ENCODE measurements at places on chromosomes 2 and 18.
A peak's percentile ranks its signal among the peaks of the same experiment; 100 is the strongest.

DNA sequence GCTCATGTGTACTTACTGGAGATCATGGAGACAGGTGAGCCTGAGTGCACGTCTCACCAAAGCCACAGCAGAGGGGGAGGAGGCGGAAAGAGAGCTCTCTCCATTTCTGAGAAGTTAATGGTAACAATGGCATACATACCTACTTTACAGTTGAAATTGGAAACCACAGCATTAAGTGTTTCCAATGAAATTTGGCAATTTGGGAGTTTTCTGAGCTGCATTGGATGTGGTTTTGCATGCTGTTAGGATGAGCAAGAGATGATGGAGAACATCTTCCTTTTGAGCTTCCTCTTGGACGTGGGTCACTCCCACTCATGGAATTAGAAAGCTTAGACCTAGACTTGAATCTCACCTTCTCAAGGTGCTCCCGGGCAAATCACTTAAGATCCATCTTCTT, 25.5 kb upstream of the IL37 start:
- DNase-seq: no peak

- peak; percentile 2 for DNase-seq
Measured at GRCh38 chr18:69490813-69491212, 90.1 kb downstream of the DOK6 start.

GRCh38 chr2:38723173-38723572, 28.0 kb downstream of the SRSF7 start:
- DNase-seq: no peak

DNA sequence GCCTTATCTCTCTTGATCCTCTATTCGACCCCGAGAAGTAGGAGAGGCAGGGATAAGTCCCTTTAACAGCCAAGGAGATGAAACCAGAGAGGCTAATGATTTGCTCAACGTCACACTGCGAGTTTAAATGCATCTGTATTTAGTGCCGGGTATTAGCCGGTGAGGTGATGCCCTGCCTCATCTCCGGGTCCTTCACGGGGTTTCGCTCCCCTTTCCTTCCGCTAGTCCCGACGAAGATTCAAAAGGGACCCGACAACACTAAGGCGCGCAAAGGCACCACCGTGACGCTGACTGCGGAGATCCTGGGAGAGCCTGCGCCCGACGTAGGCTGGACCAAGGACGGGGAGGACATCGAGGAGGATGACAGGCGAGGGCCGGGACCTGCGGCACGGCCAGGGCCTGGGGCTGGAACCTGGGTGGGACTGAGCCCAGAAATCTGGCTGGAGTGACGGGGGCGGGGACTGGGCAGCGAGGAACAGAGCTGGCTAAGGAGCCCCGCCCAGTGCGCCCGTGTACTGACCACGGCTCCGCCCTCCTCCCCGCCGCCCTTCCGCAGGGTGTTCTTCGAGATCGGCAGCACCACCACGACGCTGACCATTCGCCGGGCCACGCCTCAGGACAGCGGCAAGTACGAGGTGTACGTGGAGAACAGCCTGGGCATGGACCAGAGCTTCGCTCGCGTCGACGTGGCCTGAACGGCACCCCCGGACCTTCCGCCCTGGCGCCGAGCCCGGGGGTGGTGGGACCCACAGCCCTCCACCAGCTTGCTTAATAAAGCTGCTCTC, 1.0 kb upstream of the GMPPA start:
- DNase-seq: no peak

- no peak for DNase-seq
Measured at GRCh38 chr2:74985978-74986609, 27.7 kb downstream of the POLE4 start.

GRCh38 chr2:127321303-127321702, 27.4 kb upstream of the ERCC3 start:
- peak; percentile 33 for DNase-seq

GRCh38 chr2:98348066-98348561, 1.9 kb downstream of the CNGA3 start:
- no peak for DNase-seq

GRCh38 chr2:157258520-157259326, 1.2 kb downstream of the GALNT5 start:
- no peak for DNase-seq

GRCh38 chr2:71720596-71721361, 267.4 kb downstream of the DYSF start:
- DNase-seq: no peak

- DNase-seq: no peak
Measured at GRCh38 chr2:204010628-204011560, 74.3 kb downstream of the ICOS start.

DNA sequence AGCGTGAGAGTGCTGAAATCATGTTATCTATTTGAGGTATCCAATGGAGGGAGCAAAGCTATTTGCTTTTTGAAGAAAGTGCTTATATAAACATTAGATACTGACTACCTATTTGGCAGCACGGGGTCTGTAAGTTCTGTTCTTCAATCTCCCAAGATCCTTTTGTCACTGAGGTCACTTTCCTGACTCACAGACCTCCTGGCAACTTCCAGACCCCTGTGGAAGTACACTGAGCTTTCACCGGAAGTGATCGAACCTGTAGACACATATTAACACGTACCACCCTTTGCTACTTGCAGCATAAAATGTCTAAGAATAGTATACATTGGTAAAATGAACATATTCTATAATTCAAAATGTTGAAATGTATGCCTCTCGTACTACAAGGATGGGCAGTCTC, 452.6 kb upstream of the ST6GAL2 start:
- DNase-seq: no peak

GRCh38 chr2:217445723-217446122, 557.1 kb downstream of the TNS1 start:
- no peak for DNase-seq

GRCh38 chr2:114699423-114699944, 257.0 kb downstream of the DPP10 start:
- no peak for DNase-seq

DNA sequence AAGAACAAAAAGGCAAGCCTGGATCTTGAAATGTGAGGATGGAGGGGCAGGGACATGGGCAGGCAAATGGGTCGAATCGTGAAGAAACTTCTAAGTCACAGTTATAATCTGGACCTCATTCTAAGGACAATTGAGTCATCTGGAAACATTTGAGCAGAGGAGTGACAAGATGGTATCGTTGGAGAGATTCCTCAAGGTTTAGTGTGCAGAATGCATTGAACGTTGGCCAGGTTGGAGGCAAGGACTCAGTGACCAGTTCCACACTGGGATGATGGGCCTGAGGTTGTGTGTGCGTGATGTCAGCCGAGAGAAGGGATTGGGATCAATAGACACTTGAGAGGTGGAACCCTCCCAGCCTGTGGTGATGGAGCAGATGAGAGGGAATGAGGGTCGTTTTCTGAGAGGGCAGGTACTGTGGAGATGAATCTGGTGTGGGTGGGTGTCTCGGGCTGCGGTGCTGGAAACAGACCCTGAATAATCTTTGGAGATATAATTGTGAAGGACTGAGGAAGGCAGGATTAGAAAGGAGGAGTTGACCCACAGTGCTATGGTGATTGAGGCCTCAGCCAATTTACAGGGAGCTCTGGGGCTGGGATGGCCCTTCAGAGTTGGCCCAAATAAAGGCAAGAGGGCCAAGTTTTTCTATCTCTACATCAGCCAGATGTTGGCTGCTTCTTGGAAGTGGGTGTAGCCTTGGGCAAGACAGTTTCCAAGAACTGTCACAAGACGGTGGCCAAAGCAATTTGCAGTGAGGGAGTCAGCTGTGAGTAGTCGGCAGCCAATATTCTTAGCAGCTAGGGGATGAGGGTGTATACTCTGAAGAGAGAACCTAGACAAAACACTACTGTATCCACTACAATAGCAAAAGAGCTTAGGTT, 5.8 kb upstream of the ZNF532 start:
- DNase-seq: no peak

GRCh38 chr2:179443180-179443579, 178.5 kb upstream of the SESTD1 start:
- no peak for DNase-seq

- no peak for DNase-seq
Measured at GRCh38 chr18:10197097-10197496, 257.3 kb upstream of the APCDD1 start.

- no peak for DNase-seq
Measured at GRCh38 chr18:23933407-23933806, 81.1 kb upstream of the TTC39C start.

- no peak for DNase-seq
Measured at GRCh38 chr18:29028560-29028959, 851.6 kb upstream of the CDH2 start.

DNA sequence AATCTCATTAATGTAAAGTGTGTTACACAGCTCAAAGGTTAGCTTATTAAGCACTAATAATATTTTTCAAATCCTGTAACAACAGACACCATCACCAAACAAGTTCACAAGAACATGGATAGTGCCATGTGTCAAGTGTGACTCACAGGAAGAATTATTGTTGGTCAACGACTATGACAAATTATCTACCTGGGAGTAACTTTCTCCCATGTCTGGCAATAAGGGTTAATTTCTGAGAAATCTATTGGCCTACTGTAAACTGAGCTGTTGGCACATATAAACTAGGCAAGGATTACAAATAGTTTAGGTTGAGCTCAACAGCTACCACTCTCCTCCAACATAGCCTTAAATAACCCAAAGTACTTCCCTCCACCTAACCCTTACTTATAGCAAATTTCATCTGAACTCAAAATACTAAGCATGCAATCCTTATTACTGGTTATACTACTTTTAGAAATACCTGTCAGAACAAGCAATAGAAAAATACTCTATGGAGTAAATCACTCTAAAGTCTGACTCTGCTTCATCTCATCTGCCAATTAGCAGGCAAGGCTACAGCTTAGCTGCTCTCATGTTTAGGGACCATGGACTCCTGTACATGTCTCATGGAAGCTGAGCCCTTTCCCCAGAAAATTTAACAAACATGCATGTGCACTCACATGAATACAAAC, 223.0 kb downstream of the NBAS start:
- no peak for DNase-seq

DNA sequence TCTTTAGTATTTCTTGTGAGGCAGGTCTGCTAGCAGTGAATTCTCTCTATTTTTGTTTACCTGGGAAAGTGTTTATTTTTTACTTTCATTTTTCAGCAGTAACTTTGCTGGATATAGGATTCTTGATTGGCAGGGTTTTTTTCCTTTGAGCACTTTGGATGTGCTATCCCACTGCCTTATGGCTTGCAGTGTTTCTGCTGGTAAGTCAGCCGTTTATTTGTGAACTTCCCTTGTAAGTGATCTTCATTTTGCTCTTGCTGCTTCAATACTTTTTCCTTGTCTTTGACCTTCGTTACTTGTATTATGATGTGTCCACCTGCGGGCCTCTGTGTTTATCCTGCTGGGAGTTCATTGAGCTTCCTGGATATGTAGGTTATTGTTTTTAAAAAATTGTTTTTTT, 54.7 kb downstream of the SLC66A2 start:
- DNase-seq: no peak

GRCh38 chr2:136060416-136060815, 57.5 kb downstream of the CXCR4 start:
- DNase-seq: no peak

DNA sequence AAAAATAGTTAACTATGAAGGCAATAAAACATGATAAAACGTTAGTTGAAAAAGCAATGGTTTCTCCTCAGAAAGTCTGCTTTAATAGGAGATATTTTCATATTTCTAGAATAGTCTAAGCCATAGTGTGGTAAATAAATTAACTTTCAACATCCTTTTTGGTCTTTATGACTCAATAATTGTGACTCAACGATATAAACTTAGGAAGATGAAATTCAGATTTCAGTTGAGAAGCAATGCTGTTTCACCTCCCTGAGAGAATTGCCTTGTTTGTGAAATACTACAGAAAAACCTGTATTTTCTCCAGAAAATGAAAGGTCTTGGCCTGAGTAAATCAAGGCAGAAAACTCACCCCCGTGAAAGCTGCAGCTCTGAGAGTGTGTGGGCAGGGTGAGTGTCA, 166.9 kb downstream of the ETAA1 start:
- DNase-seq: no peak

- no peak for DNase-seq
Measured at GRCh38 chr18:23122334-23123229, 12.7 kb upstream of the CABLES1 start.

GRCh38 chr2:23114299-23114698, 270.7 kb upstream of the KLHL29 start:
- DNase-seq: no peak

GRCh38 chr18:79432376-79433120, 36.8 kb downstream of the NFATC1 start:
- DNase-seq: no peak

DNA sequence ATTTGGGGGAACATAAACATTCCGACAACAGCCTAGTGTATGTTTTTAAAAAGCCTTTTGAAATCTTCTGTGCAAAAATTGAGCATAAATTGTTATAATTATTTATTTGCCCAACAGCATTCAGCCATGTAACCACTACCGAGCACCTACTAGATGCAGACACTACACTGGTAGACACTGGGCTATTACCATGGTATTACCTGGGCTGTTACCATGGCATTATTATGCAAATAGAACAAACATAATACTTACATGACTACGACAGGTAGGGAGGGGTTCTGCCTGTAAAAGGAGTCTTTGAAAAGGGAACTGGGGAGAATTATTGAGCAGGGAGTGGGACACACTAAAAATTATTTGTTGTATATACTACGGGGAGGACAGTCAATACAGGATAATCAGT, 116.4 kb downstream of the MREG start:
- DNase-seq: no peak
